ENCODE measurements at places on chromosomes 1 and 21. TPM values are rescaled to one million over a fixed set of nuclear protein-coding genes. Genes with fewer than 3 reads are reported as not detected.

The NLRP3 gene
- polyA plus RNA-seq, result 1.9 TPM

The TTC24 gene
- not detected for polyA plus RNA-seq

The LPAR3 gene
- 0.76 TPM for polyA plus RNA-seq

The FLG2 gene
- 0.11 TPM for polyA plus RNA-seq

The ZNF326 gene
- 61.2 TPM for polyA plus RNA-seq

The TMEM269 gene
- polyA plus RNA-seq, result 1.3 TPM

The BARHL2 gene
- polyA plus RNA-seq, result 3.8 TPM

The SLC44A5 gene
- 37.7 TPM for polyA plus RNA-seq

The ITLN1 gene
- polyA plus RNA-seq, result not detected

The EXTL1 gene
- 14.8 TPM for polyA plus RNA-seq

The HEYL gene
- 10.2 TPM for polyA plus RNA-seq

The OR2T33 gene
- polyA plus RNA-seq, result 0.41 TPM

The NECAP2 gene
- 61.5 TPM for polyA plus RNA-seq

DNA sequence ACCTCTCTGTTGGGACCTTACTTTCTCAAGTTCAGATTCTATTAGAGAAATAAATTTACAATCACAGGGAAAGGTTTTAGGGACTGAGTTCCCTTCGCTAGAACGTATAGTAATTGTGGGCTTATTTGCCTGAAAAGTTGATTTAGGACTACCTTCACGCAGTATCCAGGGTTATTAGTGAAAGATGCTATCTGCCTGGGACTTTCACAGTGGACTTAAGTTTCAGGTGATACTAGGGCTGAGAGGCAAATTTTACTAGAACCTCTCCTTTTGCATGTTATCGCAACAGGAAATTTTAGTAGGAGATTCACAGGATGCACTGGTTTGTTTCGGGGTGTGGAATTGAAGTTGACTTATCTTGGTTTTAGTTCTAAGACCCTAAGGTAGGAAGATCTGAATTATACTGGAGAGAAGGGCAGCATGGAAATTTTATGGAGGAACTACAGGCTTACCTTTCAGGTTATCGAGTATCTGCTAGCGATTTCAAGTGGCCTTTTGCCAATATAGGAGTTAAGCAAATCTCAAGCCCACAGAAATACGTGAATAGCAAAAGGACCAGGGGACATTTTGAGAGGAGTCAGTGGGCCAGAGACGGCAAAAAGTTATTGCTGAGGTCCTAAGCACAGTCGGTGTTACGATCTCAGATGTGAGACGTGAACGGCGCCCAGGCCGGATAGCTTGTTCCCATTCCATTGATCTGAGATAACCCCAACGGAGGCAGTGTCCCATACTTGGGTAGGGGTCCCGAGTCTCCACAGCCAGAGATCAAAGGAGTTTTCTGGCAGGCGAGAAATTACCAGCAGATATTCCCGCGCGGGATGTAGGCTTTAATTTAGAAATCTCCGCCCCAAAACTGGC is 723 bp upstream of the GNAI3 start:
- DNase-seq, result no peak

DNA sequence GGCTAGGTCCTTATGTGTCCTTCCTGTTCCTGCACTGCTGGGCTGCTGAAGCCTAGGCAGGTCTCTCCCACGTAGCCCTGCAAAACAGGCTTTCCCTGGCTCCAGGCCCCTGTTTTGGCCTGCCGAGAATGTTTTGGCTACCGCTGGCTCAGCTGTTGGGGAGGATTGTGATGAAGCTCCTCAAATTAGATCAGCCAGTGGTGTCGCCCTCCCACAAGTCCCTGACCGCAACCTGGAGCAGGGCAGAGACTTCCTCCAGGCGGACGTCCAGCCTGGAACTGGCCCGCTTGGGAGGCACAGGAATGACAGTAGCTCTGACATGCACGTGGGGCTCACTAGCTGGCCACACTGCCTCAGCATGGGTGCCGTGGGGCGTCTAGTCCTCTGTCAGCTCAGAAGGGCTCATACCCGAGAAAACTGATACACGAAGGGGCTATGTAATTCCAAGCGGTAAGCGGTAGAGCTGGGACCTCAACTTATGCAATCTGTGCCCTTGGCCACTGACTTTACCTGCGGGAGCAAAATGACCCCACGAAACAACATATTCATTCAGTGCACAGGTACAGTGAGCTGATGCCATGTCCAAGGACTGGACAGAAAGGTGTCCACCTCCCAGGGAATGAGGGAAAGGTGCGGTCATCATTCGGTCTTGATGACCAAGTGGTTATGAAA is 26.6 kb downstream of the DHRS3 start:
- DNase-seq, result no peak

- DNase-seq, result no peak
Measured at GRCh38 chr1:8127171-8127641, 101.1 kb upstream of the ERRFI1 start.

DNA sequence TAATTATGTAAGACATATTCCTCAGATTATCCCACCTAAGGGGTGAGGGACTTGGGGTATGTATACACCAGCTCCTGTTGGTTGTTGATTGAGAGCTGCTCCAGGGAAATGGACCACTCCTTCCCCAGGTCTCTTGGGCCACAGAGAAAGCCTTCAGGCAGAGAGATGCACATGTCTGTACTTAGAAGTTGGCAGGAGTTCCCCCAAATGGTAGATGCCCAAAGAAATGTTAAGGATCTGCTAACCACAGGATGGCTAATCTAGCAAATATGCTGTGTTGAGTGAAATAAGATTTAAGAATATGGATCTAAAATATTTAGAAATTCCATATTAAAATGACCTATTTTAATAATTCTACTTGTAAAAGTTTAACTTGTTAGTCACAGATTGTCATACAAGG is 100.8 kb upstream of the DNAH14 start:
- no peak for DNase-seq

GRCh38 chr1:218895064-218895587 is 278.6 kb upstream of the LYPLAL1 start:
- no peak for DNase-seq

GRCh38 chr21:26782331-26782730 is 62.9 kb downstream of the ADAMTS1 start:
- no peak for DNase-seq

DNA sequence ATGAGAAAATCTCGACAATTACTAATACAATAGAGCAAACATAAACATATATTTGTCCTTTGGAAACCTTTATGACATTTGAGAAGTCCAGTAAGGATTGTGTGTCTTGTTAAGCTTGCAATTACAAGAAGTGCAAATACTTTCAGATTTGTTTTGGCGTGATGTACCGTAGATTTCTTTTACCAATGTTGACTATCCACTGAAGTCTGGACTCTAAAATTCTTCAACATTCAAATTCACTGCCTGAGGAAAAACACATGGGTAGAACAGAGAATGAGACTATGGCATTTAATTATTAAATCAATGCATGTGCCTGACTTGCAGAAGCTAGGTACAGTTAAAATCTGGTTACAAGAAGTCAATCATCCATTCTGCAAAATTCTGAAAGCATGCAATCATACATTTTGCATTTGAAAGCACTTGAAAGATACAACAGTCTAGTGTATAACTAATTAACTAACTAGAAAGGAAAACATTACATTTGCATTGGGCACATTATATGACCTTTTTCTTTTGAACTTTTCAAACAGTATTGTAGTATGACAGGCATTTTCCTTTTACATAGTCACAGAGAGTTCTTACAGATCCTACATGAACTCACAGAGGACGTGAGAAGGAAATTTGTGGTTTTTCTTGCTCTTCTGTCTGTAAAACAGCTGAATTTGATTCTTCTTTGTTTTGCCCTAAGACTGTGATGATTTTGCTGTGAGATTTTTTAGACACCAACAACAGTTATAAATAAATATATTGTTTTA is 511.1 kb upstream of the ADGRL4 start:
- DNase-seq, result no peak

GRCh38 chr1:245771511-245772281 is 616.9 kb downstream of the KIF26B start:
- DNase-seq, result no peak

GRCh38 chr1:113940365-113941244 is 11.5 kb downstream of the HIPK1 start:
- DNase-seq, result no peak

- DNase-seq, result no peak
Measured at GRCh38 chr21:32508558-32508957, 76.8 kb downstream of the TCP10L start.

DNA sequence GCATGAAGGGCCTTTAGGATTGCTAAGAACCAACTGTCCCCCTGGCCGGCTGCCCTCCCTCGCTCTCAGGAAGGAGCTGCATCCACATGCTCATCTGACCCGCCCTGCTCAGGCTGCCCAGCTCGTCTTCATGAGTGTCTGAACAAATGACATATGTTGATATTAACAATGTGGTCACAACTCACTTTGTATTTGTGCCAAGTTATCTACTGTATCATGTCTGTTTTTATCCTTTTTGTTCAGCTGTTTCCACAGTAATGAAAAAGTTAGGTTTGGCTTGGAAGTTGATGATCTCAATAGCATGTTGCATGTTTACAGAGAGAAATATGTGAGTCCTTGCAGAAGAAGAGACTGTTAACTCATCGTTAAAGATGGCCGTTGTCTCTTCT is 75.1 kb downstream of the PHTF1 start:
- no peak for DNase-seq

- DNase-seq, result no peak
Measured at GRCh38 chr1:185598332-185598731, 135.9 kb upstream of the HMCN1 start.

- no peak for DNase-seq
Measured at GRCh38 chr1:29960156-29960755, 723.9 kb downstream of the PTPRU start.

DNA sequence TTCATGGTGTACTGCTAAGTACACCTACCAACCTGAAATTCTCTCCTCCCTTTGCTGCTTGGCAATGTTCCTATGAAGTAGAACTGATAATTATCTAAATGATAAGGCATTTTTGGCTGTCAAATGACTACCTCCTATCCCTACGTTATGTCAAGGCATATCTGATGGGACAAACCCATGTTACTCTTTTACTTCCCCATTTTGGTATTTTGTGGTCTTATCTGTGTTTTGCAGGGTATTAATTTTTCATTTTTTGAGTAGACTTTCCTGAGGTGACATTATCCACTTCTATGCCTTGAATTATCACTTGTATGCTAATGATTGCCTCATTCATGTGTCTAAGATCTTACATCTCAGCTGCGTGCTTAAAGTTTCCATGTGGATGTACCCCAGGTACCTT is 499.6 kb upstream of the B3GALT2 start:
- DNase-seq, result no peak

DNA sequence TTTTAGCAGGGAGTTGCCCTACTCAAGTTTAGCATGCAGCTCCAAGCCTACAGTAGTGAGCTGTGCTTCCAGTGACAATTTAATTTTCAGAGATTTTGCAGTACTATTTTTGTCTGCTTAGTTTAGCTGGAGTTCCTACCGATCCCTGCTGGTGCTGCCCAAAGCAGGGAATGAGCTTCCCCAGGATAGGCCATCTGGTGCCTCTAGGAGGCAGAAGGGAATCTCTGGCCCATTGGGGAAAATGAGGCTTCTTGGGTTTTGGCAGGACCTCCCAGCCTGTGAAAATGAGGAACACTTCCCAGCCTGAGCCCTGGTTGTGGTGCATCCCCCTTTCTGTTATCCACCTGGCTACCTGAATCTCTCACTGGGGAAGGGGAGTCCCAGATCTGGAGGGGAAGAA is 149.2 kb downstream of the RASAL2 start:
- DNase-seq, result no peak

GRCh38 chr1:13628218-13628617 is 44.6 kb downstream of the PDPN start:
- no peak for DNase-seq

GRCh38 chr1:229625915-229626831 is at the start of the genes TAF5L and URB2:
TAF5L (minus strand) TSS chr1:229626122; CDS start chr1:229614482, 11,640 bp downstream.
URB2 (plus strand) TSS chr1:229626247; CDS start chr1:229627634, 1,387 bp downstream.
- peak; percentile 82 for DNase-seq

DNA sequence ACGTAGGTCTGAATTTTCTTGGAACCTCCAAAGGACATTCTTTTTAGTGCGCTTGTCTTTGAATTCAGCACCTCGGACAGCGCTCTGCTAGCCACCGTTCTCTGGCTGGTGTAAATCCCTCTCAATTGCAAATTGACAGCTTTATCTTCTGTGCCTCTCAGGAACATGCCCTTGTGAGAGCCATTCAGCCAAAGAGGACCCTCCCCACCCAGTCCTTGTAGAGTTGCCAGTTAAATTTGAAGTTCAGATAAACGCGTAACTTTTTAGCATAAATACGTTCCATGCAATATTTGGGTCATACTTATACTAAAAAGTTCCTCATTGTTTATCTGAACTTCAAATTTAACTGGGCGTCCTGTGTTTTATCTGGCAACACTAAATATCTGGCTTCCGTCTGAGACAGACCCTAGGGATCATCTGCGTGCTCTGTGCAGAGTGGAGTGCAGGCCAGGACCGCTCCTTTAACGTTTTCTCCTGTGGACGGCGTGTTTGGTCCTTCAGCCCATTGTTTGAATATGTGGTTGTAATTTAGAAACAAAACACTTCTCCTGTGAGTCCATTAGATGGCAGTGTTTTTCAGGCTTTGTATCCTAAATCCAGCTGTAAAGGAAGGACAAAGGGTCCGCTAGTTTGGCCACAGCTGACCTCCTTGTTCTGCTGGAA is 7.0 kb downstream of the KCNAB2 start:
- DNase-seq, result peak; percentile 68

DNA sequence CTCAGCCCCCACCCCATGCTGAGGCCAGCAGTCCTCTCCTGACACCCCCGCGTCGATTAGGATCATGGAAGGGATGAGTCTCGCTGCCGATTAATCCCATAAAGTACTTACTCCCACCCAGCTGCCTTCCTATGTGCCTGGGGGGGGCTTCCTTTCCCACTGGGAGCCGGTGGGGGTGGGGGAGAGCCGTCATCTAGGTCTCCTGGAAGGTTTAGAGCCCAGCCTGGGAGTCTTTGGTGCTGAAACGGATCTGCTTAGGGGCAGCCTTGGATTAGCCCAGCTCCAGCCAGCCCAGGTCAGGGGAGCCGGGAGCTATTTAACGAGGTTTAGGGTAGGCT is 9.8 kb downstream of the SAMD11 start:
- no peak for DNase-seq

DNA sequence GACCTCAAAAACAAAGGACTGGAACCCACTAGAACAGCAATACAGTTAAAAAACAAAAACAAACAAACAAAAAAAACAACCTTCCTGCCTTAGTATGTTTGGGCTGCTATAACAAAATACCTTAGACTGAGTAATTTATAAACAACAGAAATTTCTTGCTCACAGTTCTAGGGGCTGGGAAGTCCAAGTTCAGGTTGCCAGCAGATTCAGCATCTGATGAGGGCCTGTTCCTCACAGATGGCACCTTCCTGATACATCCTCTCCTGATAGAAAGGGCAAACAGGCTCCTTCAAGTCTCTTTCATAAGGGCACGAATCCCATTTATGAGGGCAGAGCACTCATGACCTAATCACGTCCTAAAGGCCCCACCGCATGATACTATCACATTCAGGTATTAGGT is 55.9 kb downstream of the TIAM1 start:
- DNase-seq, result no peak

Measured in spinal cord (tissue), 10 donors.